ENCODE measurements at places on chromosomes 6 and 20. TPM values are rescaled to one million over a fixed set of nuclear protein-coding genes. Genes with fewer than 3 reads are reported as not detected.
A peak's percentile ranks its signal among the peaks of the same experiment; 100 is the strongest.

GRCh38 chr6:27879837-27880236, 32.4 kb downstream of the OR2B2 start:
- no peak for DNase-seq

GRCh38 chr6:19590501-19591131, 246.6 kb upstream of the ID4 start:
- no peak for DNase-seq

The GRM4 gene
- total RNA-seq = not detected

- DNase-seq = no peak
Measured at GRCh38 chr6:11769811-11770545, 8.6 kb downstream of the ADTRP start.

GRCh38 chr6:40074306-40075055, 140.2 kb upstream of the MOCS1 start:
- DNase-seq = no peak

The PNLDC1 gene
- 0.47 TPM for total RNA-seq

The NKAPL gene
- total RNA-seq = 5.4 TPM

DNA sequence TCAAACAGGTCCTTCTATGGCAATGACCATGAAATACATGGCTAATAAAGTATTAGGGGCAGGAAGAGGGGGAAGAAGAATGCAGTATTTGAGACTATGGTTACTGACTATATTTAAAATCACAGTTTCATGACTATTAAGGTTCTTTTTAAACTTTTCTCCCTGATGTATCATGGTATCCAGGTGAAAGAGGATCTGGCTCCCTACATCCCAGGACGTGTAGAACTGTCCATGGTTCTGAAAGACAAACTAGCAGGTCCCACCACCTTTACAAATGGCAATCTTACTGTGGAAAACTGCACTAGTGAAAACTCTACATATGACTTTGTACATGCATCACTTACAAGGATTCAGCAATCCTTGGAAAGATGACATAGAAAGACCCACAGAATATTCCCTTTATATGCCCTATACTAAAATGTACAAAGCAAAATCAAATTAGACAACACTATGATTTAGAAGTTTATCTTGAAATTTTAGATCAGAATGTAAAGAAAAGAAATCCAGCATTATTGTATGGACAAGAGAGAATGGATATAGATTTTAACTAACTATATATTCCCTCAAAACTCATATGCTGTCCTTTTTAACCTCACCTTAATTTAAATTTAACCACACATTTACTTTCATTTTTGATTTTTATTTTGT, 33.5 kb downstream of the RPP21 start:
- no peak for DNase-seq

The MRPS18A gene
- total RNA-seq = 34.8 TPM

DNA sequence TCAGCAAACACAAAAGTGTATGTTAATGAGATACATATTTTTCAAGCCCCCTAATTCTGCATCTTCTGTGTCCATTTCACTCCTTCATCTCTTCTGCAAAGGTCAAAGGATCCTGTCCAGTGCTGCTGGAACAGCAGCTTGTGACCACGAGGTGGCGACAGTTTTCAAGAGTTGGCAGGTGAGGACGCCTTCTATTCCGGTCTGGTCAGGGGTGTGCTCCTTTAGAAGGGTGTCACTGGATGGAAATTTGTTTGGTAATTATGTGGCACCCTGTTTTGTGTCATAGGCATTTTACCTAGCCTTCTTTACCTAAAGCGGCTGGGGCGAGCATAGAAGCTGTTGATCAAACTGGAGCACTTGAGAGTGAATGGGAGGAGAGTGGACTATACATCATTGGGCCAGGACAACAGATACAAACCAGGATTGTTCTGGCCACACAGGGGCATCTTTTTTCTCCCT, 32.9 kb upstream of the ERVFRD-1 start:
- DNase-seq = peak; percentile 84

DNA sequence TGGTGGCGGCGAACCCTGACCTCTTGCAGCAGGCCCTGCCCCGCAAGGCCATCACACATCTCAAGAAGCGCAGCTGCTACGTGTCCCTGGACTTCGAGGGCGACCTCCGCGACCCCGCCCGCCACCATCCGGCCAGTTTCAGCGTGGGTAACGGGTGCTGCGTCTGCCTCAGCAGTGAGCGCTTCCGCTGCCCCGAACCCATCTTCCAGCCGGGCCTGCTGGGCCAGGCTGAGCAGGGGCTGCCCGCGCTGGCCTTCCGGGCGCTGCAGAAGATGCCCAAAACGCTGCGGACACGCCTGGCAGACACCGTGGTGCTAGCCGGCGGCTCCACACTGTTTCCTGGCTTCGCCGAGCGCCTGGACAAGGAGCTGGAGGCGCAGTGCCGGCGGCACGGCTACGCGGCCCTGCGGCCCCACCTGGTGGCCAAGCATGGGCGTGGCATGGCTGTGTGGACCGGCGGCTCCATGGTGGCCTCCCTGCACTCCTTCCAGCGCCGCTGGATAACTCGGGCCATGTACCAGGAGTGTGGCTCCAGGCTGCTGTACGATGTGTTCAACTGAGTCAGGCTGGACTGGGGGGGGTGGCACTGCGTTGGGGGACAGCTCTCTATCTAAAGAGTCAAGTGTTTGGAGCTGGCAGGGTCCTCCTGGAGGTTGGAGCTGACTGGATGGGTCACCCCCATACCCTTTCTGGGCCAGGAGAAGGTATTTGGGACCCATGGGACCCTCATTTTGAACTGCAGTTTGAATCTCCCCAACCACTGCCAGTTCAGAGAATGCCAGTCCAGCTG, 1.1 kb downstream of the ACTL10 start:
- DNase-seq = peak; percentile 81

DNA sequence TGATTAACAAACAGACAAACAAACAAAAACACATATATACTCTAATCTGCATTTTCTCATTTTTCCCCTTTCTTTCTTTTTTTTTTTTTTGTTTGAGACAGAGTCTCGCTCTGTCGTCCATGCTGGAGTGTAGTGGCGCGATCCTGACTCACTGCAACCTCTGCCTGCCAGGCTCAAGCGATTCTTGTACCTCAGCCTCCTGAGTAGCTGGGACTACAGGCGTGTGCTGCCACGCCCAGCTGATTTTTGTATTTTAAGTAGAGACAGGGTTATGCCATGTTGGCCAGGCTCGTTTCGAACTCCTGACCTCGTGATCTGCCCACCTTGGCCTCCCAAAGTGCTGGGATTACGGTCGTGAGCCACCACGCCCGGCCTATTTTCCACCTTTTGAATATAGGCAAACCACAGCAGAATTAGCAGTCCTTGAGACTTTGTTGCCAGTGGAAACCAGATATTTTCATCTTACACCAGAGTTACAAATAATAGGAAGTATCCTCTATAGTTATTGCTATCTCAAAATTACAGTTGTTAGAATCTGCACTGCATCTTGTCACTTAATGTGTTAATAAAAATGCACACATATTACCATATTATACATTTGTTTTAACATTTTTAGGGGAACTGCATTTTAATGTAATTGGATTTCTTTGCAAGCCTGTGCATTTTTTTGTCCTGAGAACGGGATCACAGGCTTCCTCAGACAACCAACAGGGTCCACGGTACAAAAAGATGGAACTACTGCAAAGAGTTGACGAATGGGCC, 208.2 kb upstream of the ZNF217 start:
- DNase-seq = no peak

DNA sequence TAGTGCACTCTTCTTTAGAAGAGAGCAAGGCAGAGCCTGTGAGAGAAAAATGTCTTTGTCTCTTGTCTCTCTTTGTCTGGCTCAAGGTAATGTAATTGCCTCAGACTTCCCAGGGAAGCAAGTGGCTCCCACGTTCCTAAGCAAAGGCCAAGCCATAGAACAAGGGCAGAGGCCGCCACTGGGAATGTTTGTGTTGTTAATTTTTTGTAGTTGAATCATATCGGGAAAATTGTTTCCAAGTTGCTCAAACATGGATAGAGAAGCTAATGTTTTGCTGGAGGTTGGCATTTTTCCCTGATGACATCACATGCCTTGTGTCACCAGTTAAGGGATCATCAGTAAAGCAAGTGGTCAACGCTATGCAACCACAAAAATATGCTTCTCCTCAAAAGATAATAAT, 211.5 kb upstream of the FOXA2 start:
- peak; percentile 58 for DNase-seq

DNA sequence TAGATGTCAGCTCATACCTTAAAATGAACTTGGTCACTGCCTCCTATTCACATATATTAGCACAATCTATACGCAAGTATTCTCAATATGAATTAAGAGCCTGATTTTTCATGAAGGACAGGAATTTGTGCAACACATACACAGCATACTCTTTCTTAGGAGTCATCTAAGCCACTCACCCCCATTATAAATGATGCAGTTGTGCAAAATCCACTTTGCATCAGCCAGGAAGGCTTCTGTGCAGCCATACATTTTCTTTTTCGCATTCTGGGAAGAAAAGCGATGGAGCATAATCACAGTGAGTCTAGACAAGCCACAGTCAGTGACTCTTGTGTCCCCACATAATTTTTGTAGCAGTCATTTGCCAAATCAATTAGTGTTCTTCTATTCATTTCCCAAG, 66.5 kb downstream of the ZMYND8 start:
- no peak for DNase-seq

DNA sequence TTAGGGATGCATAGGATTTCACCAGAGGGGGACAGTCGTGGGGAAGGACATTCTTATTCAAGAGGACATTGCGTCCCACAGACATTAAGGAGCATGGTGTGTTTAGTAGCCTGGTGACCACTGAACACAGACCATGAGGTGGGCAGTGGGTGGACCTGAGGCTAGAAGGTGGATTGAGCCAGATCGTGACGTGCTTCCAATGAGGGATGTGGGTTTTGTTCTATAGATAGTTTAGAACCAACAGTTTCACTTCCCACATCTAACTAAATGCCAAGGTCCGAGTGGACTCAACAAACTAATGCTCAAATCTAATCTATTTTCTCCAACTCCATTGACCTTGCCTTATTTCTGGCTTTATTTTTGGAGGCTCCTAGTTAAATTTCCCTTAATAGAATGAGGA, 58.5 kb downstream of the OGFRL1 start:
- DNase-seq = no peak

DNA sequence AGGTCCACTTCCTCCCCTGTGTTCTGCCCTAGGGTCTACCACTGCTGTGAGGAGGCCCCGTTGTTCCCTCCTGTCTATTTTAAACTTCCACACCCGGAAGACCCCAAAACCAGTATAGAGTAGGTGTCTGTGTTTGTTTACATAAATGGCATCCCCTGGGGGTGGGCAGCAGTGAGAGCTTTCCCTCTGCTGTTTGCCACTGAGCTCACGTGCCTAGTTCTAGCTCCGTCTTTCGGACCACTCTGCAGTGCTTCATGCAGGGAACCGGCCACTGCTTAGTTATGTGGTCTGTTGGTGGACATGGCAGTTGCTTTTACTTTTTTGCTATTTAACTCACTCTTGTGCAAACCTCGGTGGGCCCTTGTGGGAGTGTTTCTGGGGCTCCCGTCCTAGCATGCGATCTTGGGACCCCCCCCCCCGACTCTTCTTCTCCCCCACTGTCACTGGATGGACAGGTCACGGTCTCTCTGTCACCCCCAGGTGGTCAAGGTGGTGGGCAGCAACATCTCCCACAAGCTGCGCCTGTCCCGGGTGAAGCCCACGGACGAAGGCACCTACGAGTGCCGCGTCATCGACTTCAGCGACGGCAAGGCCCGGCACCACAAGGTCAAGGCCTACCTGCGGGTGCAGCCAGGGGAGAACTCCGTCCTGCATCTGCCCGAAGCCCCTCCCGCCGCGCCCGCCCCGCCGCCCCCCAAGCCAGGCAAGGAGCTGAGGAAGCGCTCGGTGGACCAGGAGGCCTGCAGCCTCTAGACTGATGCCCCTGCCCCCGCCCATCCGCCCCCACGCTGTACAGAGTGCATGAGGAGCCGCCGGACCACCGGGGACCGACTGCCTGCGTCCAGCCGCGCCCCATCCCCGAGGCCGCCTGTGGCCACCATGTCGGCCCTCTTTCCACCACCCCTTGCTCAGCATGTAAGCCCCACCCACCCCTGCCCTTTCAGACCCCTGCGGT, 40.9 kb downstream of the VSTM2L start:
- DNase-seq = no peak

- DNase-seq = no peak
Measured at GRCh38 chr6:2346078-2346477, 100.7 kb upstream of the GMDS start.

DNA sequence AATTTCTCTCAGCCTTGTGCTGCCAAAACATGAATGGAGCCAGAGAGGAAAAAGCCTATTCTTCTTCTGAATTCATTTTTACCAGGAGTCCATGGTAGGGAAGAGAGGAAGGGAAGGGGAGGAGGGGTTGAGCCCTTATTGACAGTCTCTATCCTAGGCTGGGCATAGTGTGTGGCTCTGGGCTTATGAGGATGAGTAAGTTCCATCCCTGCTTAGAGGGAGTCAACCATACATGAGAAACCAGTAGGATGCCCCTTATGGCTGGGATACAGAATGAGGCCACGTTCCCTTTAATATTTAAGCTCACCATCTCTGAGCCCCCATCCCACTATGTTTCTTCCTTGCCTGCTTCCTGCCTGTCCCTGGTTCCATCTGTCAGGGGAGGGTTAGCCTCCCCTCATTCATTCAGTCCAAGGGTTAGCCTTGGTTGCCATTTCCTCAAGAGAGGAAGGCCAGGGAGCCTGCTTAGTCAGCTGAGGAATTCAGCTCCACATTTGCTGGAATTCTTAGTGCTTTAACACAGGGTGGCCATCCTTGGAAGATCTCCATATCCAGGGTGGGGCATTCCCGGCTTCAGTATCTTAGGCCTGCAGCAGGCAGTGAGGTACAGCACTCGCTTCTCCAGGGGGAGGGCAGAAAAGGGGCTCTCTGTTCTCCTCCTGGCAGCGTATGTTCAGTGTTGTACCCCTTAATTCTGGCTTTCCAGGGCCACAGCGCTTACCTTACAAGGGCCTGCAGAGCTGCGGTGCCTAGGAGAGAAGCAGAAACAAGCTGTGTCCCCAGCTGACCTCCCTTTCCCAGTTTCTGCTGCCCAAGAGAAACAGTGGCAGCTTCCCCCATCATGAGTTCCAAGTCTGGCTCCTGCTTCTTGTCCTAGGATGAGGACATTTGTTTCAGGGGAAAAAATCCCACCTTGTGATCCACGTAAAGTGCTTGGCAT, 12.5 kb downstream of the SIRT5 start:
- no peak for DNase-seq

DNA sequence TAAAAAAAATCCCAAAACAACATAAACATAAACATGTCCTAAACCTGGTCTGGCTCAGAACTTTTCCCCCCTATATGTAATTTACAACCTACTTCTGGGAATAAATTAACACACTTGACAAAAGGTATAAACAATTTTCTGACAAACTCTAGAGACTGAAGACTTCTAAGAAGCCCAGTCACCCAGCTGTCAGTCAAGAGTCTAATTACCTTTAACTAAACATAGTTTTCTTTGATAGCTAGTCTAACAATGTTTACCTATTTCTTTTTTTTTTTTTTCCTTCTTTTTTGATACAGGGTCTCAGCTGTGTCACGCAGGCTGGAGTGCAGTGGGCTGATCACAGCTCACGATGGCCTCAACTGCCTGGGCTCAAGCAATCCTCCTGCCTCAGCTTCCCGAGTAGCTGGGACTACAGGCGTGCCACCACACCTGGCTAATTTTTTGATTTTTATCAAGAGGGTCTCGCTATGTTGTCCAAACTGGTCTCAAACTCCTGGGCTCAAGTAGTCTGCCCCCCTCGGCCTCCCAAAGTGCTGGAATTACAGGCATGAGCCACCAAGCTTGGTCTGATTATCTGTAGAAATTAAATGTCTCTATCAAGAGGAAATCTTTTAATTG, 932 bp upstream of the UBR2 start:
- no peak for DNase-seq

The TBC1D7 gene
- 36.3 TPM for total RNA-seq

- no peak for DNase-seq
Measured at GRCh38 chr20:1469306-1469905, 2.8 kb upstream of the NSFL1C start.

The PPP1R14C gene
- total RNA-seq = 114 TPM

The WFDC8 gene
- not detected for total RNA-seq

The HLA-DRB1 gene
- 45.9 TPM for total RNA-seq

- no peak for DNase-seq
Measured at GRCh38 chr6:101730954-101731353, 337.4 kb downstream of the GRIK2 start.

All from left cardiac atrium (tissue), 4 donors.